ENCODE measurements at places on chromosomes 4 and X. TPM values are rescaled to one million over a fixed set of nuclear protein-coding genes. Genes with fewer than 3 reads are reported as not detected.

Gene NPNT
- not detected for total RNA-seq

Gene MRFAP1L1
- total RNA-seq = 61.1 TPM

Gene PITX2
- total RNA-seq = 60.5 TPM

Gene ANXA3
- total RNA-seq = not detected

- peak; percentile 92 for DNase-seq
Measured at GRCh38 chr4:109368661-109369060, 65.0 kb upstream of the SEC24B start.

- peak; percentile 87 for DNase-seq
Measured at GRCh38 chrX:13469963-13470684, 99.3 kb upstream of the EGFL6 start.

GRCh38 chrX:74449322-74449936 is 28.1 kb downstream of the SLC16A2 start:
- peak; percentile 60 for DNase-seq

GRCh38 chr4:41077628-41078027 is 136.7 kb downstream of the APBB2 start:
- DNase-seq = peak; percentile 56

All from LHCN-M2 (cell line).